Psoas muscle (tissue), 8 donors: ENCODE measurements at places on chromosomes 12 and 14. TPM values are rescaled to one million over a fixed set of nuclear protein-coding genes. Genes with fewer than 3 reads are reported as not detected.

DNA sequence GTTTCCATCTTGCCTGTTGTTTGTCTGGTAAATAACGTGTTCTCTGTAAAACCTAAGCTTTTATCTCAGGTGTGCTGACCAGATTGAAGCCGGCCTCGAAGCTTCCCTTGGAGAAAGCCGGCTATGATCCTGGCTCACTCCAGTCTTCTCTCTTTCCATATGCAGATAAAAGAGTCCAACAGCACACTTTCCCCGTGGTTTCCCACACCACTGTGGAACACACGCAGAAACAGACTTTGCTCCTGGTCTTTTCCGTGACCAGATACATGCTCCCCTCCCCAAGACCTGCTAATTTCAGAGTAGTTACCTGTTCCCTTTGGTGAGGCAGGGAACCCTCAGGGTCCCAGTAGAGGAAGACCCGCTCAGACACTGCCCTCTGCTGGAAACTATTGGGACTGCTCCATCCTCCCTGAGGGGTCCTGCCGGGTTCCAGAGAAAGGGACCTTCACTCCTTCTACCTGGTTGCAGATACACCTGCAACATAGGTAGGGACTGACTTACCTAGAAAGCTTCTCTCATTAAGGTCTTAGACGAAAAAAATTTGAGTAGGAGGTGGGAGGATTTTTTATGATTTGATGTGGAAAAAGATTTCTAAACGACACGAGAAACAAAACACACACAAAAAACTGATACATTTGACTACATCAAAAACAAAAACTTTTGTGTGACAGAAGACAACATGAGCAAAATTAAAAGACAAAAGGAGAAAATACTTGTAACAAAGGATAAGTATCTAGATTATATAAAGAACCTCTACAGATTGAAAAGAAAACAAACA lies 415.4 kb upstream of the CCDC196 start:
- DNase-seq: no peak

DNA sequence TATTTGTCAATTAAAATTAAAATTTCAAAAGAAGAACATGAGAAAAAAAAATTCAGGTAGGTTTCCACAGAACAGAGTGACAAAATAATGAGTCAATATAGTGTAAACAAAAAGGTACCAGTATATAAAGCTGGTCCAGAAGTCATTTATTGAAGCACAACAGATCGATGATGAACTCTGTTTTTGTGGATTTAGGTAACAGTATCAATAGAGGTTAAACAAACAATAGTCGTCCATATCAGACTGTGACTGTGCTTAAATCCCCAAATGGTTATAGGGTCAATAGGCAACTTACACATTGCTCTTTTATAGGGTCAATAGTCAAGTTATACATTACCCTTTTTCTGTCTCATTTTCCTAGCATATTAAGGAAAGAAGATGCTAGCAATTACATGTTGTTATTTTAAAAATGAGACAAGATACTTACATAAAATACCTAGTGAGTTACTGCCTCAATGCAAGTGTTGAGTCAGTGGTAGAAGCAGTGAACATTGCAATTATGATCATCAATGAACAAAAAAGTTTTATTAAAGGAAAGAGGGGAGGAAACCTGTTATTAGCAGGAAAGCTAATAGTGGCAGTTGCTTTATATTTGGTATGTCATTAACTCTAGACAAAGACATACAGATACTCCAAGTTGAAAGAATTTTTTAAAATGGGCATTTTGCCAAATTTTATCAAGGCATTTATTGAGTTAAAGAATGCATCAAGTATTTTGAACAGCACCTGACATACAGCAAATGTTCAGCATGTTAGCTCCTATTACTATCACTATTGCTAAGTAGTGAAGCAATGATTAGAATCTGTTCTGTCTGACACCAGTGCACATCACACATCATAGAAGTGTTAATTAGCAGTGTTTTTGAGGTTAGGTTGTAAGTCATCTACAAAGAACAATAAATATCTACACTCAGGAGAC lies 102.9 kb downstream of the CCER1 start:
- DNase-seq: no peak

GRCh38 chr12:83634726-83635267 lies 948.1 kb downstream of the TMTC2 start:
- DNase-seq: no peak

- DNase-seq: peak; percentile 39
These were observed 63.5 kb upstream of the MBIP start for GRCh38 chr14:36383767-36384431.

GRCh38 chr12:93403988-93404803 lies 26.5 kb downstream of the NUDT4 start:
- no peak for DNase-seq

The TRMT61A gene
- total RNA-seq: 6.5 TPM

- no peak for DNase-seq
These were observed 159.3 kb downstream of the SLC25A21 start for GRCh38 chr14:37013078-37013477.

The ETFBKMT gene
- 5.2 TPM for total RNA-seq

DNA sequence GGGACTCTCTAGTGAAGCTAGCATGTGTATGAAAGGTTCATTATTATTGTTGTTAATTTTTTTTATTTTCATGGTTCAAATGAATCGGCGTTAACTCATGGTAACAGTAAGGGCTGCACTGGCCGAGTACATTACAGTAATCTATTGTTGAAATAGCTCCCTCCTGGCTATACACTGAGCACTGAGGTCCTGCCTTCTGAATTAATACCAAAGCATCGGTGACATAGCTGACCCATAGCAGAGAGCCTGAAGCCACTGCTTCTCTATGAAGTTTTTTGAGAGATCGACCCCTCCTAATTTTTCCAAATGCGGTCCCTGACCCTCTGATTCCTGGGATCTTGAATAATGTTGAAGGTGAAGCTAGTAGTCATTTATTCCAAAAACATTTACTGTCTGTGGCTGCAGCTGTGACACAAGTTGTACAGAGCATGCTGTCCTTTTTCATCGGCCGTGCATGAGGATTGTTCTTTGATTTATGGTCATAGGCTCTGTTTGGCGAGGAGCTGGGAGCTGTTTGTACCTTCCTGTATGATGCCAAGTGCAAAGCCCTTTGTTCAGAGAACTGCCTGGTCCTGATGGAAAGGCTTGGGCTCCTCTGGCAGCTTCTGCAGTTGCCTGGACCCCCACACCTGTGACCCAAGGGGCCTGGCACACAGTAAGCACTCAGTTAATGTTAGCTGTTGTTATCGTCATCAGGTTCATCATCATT lies 486.5 kb downstream of the EGLN3 start:
- no peak for DNase-seq

DNA sequence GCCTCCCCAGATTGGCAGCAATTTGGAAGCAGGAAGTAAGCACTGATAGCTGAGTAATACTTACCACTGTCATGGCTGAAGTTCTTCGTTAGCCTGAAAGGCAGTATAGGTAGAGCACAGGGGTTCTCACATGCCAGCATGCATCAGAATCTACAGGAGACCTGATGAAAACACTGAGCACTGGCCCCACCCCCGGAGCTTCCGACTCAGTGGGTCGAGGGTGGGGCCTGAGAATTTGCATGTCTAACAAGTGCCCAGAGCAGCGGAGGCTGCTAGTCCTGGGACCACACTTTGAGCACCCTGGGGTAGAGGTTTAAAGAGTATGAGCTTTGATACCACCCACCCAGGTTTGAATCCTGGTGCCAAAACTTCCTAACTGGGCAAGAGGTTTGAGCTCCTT lies 89.6 kb downstream of the FBXW8 start:
- no peak for DNase-seq

DNA sequence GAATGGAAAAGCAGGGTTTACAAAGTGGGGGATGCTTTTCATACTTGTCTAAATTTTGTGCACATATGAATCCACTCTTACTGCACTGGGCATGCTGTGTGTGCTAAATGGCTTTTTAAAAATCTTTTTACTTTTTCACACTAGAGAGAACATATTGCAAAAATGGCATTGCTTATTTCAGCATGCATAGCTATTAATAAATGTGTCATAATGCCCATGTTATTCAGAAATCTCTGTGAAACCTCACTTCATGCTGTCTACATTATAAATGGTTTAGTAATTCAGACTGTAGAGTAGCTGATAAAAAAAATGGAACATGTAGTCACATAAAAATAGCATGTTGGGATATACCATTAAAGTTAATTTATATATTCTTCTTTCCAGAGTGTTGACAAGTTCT lies 593.8 kb downstream of the RPL10L start:
- DNase-seq: no peak

The MUCL1 gene
- total RNA-seq: not detected

DNA sequence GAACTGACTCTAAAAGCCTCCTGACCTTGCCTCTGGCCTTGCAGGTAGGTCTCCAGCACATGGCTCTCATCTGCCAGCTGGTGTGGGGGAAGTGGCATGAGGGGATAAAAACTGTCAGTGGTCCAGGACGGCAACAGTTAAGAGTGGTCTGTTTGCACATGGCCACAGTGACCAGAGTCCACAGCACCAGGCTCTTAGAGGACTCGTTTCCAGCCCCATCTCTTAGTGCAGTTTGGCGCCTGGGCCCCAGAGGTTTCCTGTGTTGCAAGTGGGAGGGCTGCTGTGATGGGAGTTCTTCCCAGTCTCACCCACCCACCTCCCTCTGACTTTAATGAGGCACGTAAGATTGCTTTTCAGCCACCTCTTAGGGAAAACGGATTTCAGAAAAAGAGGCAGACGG lies 37.0 kb downstream of the APPL2 start:
- DNase-seq: no peak

DNA sequence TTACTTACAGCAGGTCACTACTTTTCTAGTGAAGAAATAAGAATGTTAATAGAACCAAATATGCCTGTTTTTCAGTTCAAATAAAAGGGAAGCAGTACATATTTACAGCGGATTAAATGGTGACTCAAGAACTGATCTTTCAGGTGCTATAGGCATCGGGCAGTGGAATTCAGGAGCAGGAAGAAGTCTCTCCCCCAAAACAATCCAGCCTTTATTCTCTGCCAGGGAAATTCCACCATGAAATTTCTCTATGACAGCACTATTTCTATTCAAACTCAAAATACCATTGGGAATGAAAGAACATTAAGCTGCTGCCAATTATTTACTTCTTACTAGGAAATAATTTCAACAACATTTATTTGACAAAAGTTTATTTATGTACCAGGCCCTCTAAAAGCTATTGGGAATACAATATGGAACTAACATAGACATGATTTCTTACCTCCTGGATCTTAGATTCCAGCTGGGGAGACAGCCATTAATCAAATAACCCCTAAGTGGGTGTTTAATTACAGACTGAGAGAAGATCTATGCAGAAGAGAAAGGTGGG lies 60.3 kb upstream of the KRR1 start:
- DNase-seq: no peak

DNA sequence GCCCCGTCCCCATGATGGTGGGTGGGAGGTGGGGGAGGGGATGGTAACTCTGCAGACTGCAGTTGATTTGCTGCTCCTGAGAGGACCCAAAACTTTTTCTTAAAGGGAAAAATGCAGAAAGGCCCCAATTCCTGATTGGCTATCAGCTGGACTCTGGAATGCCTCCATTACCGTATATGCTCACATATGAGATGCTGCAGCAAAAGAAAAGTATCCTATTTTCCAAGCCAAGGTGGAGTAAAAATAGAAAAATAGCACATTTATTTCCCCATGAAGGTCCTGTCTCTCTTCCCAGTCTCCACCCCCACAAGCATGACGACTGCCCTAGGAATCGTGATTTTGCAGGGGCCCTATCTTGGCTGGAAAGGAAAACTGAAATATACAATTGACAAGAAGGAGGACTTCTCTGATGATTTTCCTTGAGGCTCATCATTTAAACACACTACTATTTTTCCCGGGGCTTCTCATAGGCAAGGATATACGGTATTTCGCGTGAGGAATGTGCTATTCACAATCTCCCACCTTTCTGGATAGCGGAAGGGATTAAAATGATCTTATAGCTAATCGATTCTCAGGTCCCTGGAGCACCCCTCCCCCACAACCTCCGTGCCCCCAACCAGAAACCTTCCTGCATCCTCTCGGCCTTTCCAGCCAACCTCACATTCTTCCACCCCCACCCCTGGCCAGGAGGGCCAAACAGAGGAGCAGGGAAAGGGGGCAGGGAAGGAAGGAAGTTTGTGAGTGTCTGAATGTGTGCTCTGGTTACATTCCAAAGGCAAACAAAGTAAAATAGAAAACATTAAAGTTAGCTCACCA lies 138.9 kb upstream of the CCND2 start:
- no peak for DNase-seq

DNA sequence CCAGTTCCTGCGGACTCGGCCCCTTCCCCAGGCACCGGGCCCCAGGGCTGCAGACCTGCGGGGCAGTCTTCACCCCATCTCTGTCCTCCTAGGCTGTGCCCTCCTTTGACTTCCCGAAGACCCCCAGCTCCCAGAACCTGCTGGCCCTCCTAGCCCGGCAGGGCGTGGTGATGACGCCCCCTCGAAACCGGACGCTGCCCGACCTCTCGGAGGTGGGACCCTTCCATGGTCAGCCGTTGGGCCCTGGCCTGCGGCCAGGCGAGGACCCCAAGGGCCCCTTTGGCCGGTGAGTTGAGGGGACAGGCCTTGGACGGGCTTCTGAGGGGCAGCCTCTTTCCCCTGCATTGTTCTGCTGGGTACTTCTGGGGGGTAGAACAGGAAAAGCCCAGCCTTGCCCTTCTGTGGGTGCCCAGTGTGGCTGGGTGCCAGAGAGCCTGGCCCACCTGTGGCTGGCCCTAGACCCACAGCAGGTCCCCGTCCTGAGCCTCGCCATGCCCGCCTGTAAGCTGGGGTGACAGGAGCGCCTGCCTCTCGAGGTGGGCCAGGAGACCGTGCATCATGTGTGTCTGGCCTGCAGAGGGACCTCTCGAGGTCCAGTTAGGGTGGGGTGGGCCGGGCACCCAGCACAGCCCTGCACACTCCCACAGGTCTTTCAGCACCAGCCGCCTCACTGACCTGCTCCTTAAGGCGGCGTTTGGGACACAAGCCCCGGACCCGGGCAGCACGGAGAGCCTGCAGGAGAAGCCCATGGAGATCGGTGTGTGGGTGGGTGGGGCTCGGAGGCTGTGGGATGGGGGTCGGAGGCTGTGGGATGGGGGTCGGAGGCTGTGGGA lies 12.6 kb upstream of the PUS1 start:
- peak; percentile 46 for DNase-seq

DNA sequence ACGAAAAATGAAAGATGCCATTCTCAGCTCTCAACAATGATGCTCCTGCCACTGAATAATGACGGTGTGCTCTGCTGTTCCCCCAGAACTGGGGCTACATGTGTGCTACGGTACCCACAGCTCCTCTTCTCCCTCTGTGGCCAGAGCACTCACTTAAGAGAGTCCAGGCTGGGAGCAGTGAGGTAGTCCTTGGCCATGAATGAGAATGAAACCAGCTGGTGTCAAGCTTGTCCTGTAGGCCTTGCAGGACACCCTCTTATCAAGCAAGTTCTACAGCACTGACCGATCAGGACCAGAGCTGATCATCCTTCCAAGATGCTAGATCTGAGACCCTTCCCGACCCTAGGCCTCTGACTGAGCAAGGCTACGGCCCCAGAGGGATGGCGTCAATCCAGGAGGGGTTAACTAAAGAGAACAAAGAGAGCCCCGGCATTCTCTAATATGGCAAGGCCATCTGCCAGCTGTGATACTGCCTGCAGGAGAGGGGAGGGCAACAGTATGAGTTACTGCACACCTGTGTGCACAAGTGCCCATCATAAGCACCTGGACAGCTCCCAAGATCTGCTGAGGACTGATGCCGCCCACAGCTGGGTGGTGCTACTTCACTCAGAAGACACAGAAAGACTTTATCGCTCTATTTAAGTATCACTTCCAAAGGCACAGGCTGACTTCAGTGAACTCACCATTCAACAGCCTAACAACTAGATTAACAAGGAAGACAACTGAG lies 30.5 kb downstream of the APPL2 start:
- no peak for DNase-seq
